ENCODE measurements at places on chromosomes 16 and 17.

DNA sequence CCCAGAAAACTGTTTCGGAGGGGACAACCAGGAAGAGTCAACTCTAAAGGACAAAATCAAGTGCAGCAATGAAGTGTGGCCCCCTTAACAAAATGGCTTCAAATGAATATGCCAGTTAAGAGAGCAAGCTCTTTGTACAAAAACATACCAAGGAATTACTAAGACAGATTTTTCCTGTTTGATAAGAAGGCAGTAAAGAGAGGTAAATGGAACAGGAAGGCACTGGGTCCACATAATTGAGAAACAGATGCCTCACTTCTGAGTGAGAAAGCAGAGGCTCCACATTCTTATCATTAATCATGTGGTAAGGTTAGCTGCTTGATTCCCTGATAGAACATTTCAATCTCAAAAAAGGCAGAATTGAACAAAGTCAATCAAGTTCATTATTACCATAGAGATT lies 44.9 kb downstream of the MBTD1 start:
- DNase-seq, result no peak

- no peak for DNase-seq
Observed at GRCh38 chr16:53920988-53921387, 217.0 kb downstream of the FTO start.

- no peak for DNase-seq
Observed at GRCh38 chr17:61361084-61361483, 38.6 kb upstream of the TBX2 start.

GRCh38 chr16:78513838-78514237 lies 414.4 kb downstream of the WWOX start:
- DNase-seq, result no peak

DNA sequence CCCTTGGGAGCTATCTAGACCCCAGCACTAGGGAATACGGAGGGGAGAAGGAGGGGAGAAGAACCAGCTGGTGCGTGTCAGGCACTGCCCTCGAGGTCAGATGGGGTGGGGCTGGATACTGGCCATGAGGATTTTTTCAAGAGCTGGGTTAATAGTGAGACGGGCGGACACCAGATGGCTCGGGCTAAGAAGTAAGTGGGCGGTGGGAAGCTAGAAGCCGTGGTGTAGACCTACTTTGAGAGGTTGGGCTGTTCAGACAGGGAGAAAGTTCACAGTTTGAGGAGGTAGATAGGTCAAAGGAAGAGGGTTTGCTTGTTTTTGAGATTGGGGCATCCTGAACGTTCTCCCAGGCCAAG lies 303.8 kb downstream of the SEC14L1 start:
- no peak for DNase-seq

GRCh38 chr17:74815550-74816370 lies 39.6 kb upstream of the NAT9 start:
- no peak for DNase-seq

- DNase-seq, result no peak
Observed at GRCh38 chr16:83116274-83116892, 489.6 kb downstream of the CDH13 start.

Data from central memory CD8-positive, alpha-beta T cell (primary cell).